ENCODE measurements at places on chromosomes 2 and 18.

GRCh38 chr2:130819608-130820278 is 17.0 kb upstream of the ARHGEF4 start:
- no peak for DNase-seq

DNA sequence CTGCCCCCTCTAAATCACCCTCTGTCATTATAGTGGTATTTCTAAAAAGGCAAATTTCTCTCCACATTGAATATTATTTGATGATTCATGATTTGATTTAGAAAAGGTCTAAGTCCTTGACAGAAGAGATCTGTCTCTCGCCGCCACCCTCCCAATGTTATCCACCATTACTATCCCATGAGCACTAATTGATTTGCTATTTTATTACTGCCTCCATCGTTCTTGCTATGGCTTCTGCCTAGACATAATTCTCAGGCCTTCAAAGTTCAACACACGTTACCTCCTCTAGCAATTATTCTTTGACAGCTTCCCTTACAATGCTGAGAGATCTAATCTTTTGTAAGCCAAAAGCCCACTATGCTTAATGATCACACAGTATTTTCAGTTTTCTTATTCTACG is 507.0 kb upstream of the CHAC2 start:
- DNase-seq, result no peak

DNA sequence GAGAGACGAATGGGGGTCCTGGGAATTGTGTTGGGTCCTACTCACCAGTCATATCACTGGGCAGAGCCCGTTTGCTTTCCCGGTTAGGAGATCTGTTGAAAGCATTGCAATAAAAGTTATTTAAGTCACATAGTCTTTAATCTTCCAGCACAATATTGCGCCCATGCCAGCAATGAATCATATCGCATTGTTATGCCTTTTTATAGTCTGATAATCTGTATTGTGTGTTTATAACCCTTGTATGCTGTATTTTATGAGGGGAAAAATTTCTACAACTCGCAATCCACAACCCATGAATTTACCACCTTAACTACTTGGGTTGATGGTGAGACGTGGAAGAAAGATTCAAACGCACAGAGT is 211.9 kb upstream of the SMIM21 start:
- no peak for DNase-seq

DNA sequence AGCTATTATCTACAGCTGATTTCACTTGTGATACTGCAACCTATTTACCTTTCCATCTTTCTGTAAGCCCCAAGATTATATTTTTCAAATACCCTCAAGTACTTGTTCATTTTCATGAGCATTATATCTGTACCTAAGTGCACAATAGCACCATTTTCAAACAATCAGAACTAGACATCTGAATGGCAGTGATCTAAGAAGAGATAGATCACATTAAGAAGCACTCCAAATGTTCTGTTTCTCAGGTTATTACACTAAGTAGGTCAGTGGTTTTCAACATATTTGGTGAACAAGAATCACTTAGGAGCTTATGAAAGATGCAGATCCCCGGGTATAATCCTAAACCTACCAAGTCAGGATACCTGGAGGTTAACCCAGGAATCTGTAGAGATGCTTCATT is 872.7 kb downstream of the DCDC2C start:
- no peak for DNase-seq

DNA sequence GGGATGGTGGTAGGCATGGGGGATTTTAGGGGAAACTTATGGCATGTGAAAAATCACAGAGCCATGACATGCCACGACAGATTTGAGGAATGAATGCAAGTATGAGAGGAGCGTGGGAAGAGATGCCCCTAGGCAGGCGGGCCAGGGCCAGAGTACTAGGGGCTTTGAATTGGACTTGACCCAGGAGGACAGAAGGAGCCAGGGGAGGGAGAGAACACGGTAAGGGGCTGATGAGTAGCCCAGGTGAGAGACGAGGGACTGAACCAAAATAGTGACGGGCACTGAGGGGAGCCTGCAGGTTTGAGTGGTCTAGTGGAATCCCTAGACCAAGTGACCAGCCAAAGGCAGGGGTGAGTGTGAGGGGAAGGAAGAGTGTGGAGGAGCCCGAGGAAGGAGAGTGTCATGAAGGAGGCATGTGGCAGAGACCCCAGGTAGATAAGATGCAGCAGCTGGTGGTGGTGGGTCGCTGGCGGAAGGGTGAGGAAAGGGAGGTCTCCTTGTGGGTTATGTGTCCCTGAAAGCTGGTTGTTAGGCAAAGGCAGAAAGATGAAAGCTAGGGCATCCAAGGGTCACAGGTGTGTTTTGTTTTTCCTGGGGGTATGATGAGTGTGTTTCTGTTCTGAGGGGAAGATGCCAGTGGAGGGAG is 48.7 kb downstream of the ZBTB7C start:
- peak; percentile 11 for DNase-seq

DNA sequence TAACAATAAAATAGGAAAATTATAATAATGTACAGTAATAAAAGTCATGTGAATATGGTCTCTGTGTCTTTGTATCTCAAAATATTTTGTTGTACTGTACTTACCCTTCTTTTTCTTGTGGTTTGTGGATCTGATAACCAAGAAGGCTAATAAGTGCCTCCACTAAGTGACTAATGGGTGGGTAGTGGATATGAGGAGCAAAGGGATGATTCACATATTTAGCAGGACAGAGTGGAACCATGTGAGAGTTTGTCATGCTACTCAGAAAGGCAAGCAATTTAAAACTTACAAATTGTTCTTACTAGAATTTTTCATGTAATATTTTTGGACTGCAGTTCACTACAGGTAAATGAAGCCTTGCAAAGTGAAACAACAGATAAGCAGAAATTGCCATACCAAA is 1241.2 kb upstream of the CDH2 start:
- DNase-seq, result no peak

DNA sequence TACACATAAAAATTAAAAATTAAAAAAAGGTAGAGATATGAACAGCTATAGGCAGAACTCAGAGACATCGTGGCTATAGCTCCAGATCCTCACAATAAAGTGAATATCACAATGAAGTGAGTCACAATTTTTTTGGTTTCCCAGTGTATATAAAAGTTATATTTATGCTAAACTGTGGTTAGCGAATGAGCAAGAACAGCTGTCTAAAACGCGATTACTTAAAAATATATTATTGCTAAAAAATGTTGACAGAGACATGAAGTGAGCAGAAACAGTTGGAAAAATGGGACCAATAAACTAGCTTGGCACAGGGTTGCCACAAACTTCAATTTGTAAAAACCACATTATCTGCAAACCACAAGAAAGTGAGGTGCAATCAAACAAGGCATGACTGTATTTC is 551.7 kb upstream of the NETO1 start:
- no peak for DNase-seq

Measured in right hindlimb (tissue), 1 donor.